ENCODE measurements at places on chromosomes 13 and 19.

DNA sequence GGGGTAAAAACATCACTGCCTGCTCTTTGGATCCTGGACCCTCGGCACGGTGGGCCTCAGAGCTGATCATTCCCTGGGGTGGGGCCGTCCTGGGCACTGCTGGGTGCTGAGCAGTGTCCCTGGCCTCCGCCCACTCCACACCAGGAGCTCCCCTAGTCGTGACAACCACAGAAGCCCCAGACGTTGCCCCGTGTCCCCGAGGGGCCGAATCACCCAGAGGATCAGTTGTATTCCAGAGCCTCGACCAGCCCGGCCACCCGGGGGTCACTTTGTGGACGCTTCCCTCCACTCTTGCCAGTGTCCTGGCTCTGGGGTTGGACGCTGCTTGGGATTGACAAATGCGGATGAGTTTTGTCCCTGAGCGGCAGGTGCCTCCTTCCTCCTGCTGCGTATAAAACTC, 10.2 kb downstream of the C2CD4C start:
- DNase-seq: no peak

DNA sequence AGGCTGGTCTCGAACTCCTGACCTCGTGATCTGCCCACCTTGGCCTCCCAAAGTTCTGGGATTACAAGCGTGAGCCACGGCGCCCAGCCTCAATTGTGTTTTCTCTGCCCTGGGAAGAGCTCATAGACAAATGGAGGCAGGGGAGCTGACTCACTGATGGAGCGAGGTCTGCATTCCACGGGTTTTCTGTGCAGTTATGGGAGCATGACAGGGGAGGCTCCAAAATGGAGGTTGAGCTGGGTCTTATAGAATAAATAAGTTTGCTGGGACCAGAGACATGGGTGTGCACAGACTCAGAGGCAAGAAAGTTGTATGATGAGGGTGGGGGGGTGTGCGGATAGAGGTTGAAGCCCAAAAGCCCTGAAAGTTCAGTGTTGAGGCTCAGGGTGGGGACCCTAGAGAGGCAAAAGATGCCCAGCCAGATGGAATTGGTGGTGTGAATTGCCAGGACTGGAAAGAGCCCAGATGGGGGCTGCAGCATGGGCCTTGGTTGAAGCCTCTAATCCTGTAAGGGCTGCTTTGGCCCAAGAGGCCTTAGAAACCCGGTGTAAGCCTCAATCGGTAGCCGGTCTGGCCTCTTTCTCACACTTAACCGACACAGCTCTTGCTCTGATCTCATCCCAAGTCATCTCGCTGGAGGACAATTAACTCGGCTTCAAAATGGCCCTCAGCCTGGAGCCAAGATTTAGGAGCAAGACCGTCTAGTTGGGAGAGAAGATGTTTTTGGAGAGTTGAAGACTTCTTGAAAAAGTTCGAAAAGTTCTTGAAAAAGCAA, 1.9 kb downstream of the TPM4 start:
- DNase-seq: no peak

DNA sequence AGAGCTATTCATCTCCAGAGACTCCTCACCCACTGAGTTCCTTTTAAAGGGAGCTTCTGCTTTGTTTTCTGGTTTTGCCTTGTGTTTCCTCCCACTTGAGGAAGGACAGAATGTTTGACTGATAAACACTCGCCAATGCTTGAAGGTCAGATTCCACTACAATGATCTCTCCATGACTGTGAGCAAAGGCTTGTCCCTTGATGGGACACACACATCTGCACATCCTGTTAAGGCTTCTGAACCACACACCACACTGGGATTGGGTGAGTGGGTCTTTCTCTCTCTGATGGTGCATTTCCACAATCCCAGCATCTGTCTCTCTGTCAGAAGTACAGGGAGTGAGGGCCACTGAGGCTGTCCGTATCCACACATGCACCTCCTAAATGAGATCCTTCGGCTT, 245.3 kb downstream of the IRS2 start:
- DNase-seq: no peak

DNA sequence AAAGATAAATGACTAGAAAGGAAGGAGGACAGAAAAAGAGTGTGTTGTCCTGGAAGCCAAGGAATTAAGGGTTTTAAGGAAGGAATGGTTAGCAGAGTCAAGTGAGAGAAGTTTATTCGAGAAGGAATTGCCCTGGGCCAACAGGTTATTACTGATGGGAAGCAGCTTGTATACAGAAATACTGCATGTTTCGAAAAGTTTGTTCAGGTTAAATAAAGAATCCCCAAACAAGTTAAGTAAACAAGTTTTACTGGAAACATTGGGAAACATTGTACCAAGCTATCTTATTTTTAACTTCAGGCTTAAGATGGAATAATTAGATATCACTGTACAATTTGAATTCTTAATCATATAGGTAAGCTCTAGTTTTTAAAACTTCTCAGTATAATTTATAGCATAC, 28.2 kb upstream of the FBXL3 start:
- DNase-seq: no peak

GRCh38 chr13:99389520-99390304, 82.5 kb upstream of the GPR183 start:
- DNase-seq: no peak

GRCh38 chr19:35061583-35062373, 20.3 kb downstream of the HPN start:
- DNase-seq: no peak

GRCh38 chr13:113771709-113772331, 12.8 kb downstream of the TMEM255B start:
- no peak for DNase-seq

DNA sequence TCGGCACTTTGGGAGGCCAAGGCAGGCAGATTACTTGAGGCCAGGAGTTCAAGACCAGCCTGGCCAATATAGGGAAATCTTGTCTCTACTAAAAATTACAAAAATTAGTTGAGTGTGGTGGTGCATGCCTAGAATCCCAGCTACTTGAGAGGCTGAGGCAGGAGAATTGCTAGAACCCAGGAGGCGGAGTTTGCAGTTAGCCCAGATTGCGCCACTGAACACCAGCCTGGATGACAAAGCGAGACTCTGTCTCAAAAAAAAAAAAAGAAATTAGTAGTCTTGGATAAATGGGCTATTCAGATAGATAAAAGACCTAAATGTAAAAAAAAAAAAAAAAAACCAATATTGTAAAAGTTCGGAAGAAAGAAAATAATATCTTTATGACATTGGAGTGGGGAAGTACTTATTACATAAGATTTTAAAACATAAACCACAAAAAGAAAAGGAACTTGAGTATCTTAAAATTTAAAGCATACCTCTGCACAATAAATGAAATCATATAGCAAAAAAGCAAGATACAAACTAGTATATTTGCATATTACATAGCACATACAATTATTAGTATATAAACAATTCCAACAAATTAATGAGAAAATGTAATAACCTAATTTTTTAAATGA, 26.7 kb upstream of the RNASEH2B start:
- DNase-seq: no peak

DNA sequence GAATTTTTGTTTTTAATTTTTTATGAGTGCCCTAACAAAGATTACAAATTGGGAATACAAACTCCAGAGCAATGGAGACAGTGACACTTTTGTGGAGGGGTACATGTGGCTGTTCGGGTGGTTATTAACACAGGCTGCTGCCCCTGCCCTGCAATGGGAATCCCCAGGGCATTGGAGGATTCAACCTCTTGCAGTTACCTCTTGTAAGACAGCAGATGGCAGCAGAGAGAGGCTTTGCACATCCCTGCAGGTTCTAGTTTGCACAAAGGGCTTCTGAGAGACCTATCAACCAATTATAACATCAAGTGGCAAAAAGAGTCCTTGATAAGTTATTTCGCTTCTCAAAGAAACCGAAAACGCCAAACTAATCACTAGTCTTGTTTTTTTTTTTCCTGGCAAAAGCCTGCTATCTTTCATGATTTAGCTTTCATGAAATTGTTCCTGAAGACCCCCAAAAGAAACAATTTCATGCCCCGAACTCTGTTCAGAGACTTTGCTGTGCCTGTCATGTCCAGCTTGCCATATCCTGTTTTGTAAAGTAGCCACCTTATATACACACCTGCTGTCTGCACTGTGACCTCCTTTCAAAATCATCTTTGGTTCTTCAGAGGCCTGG, 10.4 kb downstream of the GJB2 start:
- DNase-seq: peak; percentile 85

DNA sequence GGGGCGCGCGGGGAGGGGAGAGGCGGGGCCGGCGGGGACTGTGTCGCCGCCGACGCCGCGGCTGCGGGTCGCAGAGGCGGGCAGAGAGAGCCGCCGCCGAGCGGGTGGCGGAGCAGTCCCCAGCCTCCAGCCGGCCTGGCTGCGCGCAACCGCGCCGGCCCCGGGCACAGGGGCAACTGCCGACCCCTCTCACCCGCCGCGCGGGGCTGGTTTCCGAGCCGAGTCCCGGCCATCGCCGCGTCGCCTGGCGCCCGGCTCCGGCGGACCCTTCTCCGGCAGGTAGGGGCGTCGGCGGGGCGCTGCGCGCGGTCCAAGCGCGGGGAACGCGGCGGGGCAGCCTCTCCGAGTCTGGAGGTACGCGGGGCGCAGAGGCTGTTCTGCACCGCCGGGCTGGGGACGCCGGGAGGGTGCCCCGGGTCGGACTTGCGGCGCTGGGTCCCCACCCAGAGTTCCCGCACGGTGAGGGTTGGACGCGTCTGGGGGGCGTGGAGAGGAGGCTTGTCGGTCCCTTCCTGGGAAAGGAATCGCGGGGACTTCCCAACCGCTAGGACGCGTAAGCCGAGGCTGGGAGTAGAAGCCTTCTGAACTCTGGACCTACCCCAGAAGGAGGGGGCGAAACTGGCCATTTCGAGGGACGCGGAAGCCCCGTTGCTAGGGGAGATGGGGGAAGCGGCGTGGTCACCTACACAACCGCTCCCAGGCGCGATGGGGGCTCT, 133.6 kb upstream of the MYO16 start:
- DNase-seq: peak; percentile 30

GRCh38 chr13:31385540-31385939, 185.8 kb downstream of the B3GLCT start:
- no peak for DNase-seq

- no peak for DNase-seq
These were observed 4.6 kb upstream of the WDFY2 start for GRCh38 chr13:51579676-51580075.

- DNase-seq: no peak
These were observed 429.1 kb downstream of the ITGBL1 start for GRCh38 chr13:101881593-101881992.

DNA sequence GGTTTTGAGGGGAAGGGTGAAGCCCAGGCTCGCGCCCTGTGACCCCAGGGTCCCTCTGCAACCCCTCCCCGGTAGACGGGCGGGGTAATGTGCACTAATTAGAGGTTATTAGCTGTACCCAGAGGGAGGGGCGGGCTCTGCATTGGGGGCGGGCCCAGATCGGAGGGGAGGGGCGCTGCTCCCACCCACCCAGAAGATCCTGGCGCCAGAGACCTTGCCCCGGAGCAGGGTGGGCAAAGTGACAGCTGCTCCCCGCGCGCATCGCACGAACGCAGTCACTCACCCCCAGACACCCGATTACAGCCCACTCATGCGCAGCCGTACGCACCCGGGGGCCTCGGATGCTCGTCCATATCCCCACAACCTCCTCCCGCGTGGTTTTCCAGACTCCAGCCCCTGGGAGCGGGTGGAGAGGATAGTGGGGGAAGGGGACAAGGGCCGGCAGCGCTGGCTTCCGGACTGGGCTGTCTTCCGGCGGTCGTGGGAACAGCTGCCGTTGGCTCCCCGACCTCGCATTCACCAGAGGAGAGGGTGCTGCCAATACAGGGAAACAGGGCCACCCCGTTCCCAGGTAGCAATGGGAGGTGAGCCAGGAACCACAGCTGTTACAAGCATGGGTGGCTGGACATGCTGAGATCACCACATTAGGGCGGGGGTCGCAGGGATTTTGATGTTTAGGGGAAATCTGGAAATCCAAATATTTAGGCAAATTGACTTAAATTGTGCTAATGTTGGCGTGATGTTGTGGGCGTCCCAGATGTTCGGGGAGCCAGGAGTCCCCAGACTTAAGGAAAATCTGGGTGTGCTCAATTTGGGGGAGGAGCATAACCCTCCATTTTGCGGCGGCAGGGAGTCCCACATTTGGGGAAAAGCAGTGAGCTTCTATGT, 2.9 kb upstream of the HOOK2 start:
- DNase-seq: peak; percentile 90

GRCh38 chr13:100983111-100983510, 308.5 kb upstream of the TMTC4 start:
- no peak for DNase-seq

- DNase-seq: no peak
These were observed 9.2 kb downstream of the ASF1B start for GRCh38 chr19:14127176-14127575.

GRCh38 chr13:21964686-21965085, 293.8 kb downstream of the FGF9 start:
- no peak for DNase-seq

GRCh38 chr13:65336087-65336749, 1893.9 kb downstream of the PCDH9 start:
- no peak for DNase-seq

DNA sequence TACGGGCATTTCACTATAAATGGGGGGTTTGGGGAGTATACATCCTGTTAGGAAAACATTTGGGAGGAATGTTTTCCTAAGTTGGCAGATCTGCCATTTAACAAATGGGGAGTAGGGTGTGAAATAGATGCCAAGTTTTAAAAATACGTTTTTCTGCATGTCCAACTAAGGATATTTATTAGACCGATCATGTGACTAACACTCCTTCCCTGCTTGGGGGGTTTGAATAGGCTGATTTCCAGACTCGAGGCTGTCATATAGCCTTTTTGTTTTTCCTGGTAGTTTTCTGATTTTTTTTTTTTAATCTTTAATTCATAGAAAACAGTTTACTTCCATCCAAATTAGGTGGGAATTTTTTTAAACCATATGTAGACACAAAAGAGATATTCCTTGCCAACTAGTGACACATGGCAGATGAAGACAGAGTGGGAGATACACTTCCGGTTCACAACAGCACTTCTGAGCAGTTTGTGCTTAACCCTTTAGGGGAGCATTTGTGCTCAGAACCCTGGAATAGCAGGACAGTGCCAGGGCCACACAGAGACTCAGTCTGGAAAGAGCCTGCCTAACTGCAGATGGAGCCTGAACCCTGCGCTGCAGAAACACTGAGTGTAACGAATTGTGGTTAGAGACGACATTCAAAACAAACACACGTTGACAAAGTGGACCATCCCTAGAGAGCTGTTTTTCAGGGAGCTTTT, 5.6 kb upstream of the GATAD2A start:
- DNase-seq: peak; percentile 93

- no peak for DNase-seq
These were observed 17.4 kb downstream of the CPB2 start for GRCh38 chr13:46087481-46087880.

DNA sequence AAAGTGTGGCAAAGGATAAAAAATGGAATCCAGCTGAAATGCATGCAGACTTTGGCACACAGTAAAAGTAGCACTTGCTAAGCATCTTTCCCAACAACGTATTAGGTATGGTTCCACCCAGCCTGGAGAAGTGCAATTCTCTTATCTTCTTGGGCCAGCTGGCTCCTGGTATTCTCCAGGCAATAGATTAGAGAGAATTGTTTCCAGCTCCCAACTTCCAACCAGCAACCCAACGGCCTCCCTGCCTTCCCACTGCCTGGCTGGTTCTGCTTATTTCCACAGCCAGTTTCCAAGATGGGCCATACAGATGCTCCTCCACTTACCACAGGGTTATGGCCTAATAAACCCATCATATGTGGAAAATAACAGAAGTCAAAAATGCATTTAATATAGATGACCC, 133.4 kb downstream of the OXGR1 start:
- no peak for DNase-seq

All from lung (tissue), 17 donors.